ENCODE measurements at places on chromosomes 12 and 14.

- DNase-seq: no peak
Measured at GRCh38 chr12:26744697-26745440, 88.1 kb downstream of the ITPR2 start.

GRCh38 chr14:92493492-92493891 is 20.1 kb upstream of the RIN3 start:
- no peak for DNase-seq

DNA sequence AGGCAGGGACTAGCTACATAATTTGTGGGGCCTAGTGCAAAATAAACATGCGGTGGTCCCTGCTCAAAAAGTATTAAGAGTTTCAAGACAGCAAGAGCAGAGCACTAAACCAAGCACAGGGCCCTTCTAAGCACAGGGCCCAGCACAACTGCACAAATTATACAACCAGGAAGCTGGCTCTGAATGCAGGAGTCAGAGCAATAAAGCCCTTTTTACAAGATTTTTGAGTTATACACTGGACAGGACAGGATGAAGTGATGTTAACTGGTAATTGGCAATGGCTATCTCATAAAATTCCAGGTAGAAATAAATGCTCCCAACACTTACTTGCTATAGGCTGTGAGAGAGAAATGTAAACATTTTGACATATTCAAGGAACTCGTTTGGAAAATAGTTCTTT is 86.2 kb upstream of the GPHB5 start:
- DNase-seq: no peak

GRCh38 chr12:115810122-115810901 is 467.2 kb downstream of the MED13L start:
- DNase-seq: no peak

DNA sequence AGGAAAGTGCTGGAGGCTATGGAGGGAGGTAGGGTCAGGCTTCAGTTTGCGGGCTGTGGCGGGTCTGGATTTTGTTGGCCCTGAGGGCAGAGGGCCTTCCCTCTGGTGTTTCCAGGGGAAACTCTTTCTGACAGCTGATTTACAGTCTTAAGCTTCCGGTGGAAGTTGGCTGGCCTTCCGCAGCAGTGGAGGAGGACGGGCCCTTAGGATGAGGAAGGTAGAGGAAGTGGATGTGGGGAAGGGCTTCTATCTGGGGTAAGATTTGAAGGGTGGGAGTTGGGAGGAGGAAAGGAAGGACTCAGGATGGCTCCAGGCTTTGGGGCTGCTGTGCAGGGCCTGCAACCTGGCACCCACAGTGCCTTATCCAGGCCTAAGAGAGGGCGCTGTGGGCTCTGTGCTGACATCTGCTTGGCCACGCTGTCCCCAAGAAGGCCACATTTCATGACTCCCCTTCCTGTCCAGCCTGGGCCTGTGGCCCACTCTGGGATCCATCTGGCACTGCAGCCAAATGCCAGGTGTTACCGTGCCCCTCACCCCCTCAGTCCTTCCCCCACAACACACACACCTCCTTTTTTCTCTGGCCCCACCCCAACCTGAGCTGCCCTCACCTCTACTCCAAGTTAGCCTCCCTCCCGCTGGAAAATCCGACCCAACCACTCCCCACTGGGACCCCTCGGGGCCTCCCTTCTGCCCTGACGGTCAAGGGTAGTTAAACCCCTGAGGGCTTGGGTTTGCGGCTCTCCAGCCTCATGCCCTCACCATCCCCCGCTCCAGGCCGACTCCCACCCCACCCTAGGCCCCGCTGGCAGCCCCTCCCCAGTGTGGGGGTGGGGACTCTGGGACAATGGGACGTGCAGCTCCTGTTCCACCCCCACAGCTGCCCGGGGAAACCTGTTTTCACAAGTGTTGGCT is 7.7 kb upstream of the PPP1R13B start:
- peak; percentile 75 for DNase-seq

- DNase-seq: no peak
Measured at GRCh38 chr12:944211-944610, 5.3 kb downstream of the RAD52 start.

DNA sequence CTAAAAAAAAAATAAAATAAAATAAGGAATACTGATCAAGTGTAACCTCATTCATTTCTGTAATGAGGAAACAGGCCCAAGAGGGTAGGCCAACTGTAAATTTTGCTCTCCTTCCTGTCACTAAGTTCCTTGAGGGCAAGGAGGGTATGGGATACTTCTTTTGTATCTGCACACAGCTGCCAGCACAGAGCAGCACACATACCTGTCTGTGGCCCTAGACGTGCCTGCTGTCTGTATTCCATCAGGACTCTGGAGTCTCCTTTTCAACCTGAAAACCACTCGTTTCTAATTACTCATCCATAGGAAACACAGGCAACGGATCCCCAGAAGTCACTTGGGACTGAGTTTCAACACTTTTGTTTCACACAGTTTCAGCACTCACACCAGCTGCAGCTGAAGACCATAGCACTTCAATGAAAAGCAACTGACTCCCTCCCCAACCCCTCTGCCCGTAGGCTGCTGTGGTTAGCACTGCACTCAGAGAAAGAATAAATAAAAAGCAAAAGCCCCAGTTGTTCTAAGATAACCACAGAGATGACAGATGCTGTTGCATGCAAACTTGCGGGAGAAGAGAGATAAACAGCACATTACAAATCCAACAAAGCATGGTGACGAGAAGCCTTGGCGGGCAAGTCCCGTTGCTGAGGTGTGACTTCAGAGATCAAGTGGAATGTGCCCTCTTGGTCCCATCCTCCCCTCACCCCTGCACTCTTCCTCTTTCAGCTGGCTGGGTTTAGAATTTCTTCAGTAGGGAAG is 24.9 kb downstream of the CRACR2A start:
- peak; percentile 78 for DNase-seq

GRCh38 chr12:80178846-80179245 is 79.5 kb downstream of the OTOGL start:
- no peak for DNase-seq

- no peak for DNase-seq
Measured at GRCh38 chr12:19616781-19617180, 177.5 kb downstream of the AEBP2 start.

GRCh38 chr12:45587877-45588533 is 141.5 kb upstream of the ARID2 start:
- no peak for DNase-seq

GRCh38 chr12:94650143-94651056 is at the start of gene TMCC3:
TMCC3 (minus strand) TSS chr12:94650557; CDS start chr12:94650430, 127 bp downstream.
- DNase-seq: peak; percentile 9

DNA sequence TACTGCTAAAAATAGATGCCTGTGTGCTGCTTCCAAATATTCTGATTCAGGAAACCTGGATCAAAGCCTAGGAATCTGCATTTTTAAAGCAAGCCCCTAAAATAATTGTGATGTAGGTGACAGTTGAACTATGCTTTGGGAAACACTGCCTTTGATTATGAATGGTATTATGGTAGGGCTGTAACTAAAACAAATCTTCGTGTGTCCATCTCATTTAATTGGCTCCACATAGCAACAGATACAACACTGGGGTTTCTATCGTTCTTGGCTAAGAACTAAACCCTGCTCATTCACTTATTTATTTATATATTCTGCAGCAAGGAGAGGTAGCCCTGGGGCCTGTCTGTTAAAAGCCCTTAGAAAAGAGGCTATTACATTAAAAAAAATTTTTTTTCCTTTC is 23.0 kb upstream of the ITGA5 start:
- DNase-seq: no peak

DNA sequence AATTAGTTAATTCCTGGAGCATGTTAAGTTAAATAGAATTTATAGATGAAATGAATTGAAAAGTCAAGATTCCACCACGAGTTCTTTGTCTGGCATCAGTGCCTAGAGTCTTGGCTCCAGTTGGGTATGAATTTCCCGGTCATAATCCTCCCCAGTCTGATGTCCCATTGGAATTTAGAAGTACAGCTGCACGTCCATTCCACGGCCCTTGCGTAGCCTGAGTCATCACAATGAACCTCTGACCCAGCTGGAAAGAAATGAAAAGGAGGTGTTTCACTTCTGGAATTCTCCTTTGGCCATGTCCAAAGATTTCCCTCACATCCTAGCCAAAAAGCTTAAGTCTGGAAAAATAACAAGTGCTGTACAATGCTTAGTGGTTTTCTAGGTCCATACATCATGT is 122.7 kb downstream of the KICS2 start:
- DNase-seq: no peak

GRCh38 chr14:28381656-28382055 is 384.9 kb upstream of the FOXG1 start:
- no peak for DNase-seq

DNA sequence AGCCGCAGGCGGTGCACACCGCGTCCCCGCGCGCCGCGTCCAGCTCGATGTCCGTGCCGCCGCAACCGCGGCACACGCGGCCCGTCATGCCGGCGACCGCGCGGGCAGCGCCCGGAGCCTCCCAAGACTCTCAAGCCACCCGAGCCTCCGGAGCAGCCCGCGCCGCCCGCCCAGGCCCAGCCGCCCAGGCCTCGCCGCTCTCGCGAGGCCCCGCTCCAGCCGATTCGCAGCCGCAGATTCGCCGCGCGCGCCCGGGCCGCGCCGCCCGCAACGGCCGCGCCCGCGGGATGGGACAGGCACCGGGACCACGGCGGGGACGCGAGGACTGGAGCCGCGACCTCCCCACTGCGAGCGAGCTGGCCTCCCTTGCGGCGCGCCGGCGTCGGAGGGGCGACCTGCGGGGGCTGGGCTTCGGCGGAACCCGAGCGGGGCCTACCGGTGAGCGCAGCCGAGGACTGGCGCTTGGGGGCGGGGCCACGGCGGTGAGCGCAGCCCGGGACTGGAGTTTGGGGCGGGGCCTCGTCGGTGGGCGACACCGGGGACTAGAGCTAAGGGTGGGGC is at the start of gene BRF1:
Gene BRF1 (minus strand): TSS at position 460 of the 561 bp plus-strand sequence. CDS start 372 bp downstream, at position 88.
- peak; percentile 39 for DNase-seq

DNA sequence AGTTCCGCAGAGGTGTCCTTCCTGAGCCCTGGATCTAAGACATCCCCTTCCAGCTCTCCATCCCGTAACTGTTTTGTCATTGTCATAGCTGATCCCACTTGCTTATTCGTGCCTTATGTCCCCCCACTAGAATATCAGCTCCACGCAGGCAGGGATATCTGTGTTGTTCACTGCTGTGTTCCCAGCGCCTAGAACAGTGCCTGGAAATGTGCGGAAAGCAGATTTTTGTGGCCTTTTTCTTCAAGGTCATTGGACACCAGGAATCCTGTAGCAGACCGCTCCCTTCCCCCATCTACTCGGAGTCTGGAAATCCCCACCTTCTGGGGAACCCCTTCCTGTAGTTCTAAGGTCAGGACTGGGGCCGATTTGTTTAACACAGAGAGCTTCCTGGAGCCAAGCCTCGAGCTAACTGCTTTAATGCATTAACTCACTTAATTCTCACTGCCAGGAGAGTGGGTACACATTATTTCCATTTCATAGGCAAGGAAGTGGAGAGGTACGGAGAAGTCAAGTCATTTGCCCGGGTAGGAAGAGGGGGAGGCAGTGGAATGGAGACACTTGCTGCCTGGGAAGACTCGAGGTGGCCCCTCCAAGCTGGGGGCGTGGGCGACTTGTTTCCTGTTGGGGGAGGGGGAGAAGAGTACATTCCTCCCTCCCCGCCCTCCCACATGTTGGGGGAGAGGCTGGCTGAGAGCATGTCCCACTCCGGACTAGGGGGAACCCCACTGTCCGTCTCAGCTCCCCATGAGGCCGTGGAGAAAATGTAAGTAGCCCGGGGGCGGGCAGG is 1.2 kb upstream of the SH2B3 start:
- DNase-seq: no peak

DNA sequence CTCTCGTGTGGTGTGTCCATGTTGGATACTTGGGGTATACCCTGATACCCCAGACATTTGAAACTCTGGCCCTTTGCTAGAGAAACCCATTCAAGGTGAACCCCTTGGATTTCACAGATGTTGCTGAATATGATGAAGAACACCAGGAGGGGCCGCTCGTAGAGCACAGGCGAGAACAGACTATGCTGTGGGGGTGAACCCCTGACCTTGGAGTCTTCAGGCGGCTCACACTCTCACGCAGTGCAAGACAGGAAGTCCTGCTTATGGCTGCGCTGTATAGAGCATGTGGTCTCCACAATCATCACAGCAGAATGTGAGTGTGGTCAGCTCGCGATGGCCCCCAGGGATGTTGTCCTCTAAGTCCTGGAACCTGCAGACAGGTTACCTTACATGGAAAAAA is 60.4 kb downstream of the SLC15A4 start:
- no peak for DNase-seq

DNA sequence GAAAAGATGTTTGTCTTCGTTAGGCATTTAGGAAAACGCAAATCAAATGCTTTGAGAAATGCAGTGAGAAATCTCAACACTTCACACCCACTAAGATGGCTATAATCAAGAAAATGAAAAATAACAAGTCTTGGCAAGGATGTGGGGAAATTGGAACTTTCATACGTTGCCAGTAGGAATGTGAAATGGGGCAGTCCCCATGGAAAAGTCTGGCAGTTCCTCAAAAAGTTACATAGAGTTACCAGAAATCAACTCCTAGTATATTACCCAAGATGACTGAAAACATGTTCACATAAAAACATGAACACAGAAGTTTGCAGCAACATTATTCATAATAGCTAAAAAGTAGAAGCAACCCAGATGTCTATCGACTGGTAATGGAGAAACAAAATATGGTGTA is 41.5 kb upstream of the LRTM2 start:
- no peak for DNase-seq

- no peak for DNase-seq
Measured at GRCh38 chr12:18068355-18068754, 21.6 kb downstream of the RERGL start.

DNA sequence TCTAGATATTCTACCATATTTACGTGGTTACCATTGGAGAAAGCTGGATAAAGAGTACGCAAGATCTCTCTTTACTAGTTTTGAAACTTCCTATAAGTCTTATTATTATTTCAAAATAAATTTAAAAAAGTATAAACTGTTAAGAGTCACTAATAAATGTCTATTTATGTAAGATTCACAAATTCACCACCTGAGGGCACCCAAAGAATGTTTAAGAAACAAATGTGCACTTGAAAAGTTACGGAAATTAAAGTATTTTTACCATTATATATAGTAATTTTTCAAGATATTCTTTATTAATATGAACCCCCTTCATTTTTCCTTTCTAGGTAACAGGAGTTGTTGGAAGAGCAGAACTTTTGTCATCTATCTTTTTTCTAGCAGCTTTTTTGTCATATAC is 11.9 kb downstream of the TMTC3 start:
- DNase-seq: no peak

GRCh38 chr14:98953551-98954348 is 318.2 kb downstream of the BCL11B start:
- no peak for DNase-seq

GRCh38 chr12:130948136-130948535 is 5.6 kb upstream of the ADGRD1 start:
- DNase-seq: no peak

- DNase-seq: no peak
Measured at GRCh38 chr12:110778833-110779577, 36.3 kb upstream of the PPP1CC start.

- DNase-seq: no peak
Measured at GRCh38 chr14:30362369-30363218, 196.4 kb upstream of the G2E3 start.

- peak; percentile 36 for DNase-seq
Measured at GRCh38 chr12:68611094-68611805, 551 bp downstream of the RAP1B start.

GRCh38 chr14:77615361-77616132 is 890 bp downstream of the SPTLC2 start:
- DNase-seq: no peak
